CD4-positive, alpha-beta T cell treated with Interleukin-2 at 100 ng/mL for 4 hours (primary cell): ENCODE measurements at places on chromosomes 6 and 20.

- no peak for DNase-seq
Observed at GRCh38 chr6:7389162-7389450, 436 bp downstream of the CAGE1 start.

DNA sequence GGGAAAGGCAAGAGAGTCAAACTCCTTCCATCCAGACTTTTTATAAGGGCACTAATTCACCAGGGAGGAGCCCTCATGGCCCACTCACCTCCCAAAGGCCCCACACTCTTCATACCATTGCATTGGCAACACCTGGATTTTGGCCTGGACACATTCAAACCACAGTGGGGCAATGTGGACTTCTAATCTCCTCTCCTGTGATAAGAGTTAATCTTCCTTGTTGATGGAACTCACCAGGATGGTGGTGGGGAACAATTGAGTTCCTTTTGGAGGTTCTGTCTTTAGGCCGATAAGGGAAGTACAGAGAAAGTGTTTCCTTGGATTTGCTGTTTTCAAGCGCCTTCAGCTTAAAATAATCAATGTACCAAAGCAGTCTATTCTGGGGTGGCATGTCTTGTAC is 268.7 kb downstream of the CD83 start:
- no peak for DNase-seq

GRCh38 chr6:44386929-44387345 is 569 bp upstream of the CDC5L start:
- no peak for DNase-seq

DNA sequence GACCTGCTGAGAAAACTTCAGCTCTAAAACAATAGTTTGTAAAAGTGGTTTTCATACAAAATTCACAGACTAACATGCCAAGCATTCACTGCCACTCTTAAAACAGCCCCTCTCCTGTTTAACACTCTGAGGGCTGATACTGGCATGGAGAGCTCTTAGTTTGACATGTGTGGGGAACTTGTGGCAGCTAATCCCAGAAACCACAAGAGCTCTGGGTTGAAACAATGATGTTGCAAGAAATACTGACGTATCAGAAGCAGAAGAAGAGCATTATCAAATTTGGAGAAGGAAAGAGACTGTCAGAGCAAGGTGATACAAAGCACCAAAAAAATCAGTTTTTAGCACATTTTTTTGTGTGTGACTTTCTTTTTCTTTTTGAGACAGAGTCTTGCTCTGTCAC is 5.1 kb downstream of the BEND3 start:
- DNase-seq, result no peak

GRCh38 chr6:33685411-33686224 is 25.9 kb downstream of the UQCC2 start:
- no peak for DNase-seq

DNA sequence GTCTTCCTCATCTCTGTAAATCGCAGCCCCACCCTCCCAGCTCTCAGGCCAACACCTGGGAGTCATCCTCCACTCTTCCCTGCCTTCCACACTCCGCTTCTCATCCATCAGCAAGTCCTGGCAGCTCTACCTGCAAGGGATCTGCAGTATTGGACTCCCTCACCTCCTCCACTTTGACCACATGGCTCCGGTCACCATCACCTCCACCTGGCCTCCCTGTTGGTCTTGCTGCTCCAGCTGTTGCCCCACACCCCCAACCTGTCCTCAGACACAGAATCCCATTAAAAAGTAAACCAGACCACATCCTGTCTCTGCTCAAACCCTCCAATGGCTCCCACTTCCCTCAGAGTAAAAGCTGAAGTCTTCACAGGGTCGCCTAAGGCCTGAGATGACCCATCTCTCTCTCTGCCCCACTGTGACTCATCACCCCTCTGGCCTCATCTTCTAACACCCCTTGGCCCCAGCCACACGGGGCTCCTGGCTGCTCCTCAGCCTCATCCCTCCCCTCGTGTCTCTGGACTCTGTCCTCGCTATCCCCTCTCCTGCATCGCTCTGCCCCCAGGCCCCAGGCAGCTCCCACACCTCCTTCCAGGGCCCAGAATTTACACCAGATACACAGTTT is 185.1 kb upstream of the SULF2 start:
- DNase-seq, result no peak

- DNase-seq, result no peak
Observed at GRCh38 chr6:1679688-1680068, 70.0 kb downstream of the FOXC1 start.

GRCh38 chr6:73242001-73242400 is 16.7 kb upstream of the KHDC1L start:
- no peak for DNase-seq

DNA sequence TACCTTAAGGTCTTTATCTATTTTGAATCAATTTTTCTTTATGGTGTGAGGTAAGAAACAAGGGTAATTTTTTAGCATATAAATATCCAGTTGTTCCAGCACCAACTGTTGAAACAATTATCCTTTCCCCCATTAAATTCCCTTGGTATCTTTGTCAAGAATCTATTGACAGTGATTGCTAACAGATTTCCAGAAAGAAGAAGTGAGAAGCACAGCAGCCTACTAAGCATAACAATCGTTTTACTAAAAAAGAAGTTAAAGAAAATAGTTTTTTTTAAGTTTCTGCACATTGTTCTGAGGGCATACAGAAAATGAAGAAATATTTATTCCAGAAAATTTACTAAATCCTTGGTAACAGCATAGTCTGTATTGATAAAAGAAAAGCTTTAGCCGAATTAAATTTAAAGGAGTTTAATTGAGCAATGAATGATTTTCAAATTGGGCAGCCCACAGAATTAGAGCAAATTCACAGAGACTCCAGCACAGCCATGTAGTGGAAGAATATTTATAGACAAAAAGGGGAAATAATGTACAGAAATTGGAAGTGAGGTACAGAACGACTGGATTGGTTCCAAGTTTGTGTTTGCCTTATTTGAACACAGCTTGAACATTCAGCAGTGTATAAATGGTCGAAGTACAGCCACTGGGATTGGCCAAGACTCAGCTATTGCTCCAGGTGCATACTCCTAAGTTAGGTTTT is 97.9 kb upstream of the UST start:
- DNase-seq, result no peak

- no peak for DNase-seq
Observed at GRCh38 chr6:122416825-122417224, 17.4 kb downstream of the HSF2 start.

- no peak for DNase-seq
Observed at GRCh38 chr6:10555625-10556309, 34.6 kb downstream of the GCNT2 start.

GRCh38 chr20:58700823-58701222 is 8.2 kb downstream of the NPEPL1 start:
- DNase-seq, result no peak

DNA sequence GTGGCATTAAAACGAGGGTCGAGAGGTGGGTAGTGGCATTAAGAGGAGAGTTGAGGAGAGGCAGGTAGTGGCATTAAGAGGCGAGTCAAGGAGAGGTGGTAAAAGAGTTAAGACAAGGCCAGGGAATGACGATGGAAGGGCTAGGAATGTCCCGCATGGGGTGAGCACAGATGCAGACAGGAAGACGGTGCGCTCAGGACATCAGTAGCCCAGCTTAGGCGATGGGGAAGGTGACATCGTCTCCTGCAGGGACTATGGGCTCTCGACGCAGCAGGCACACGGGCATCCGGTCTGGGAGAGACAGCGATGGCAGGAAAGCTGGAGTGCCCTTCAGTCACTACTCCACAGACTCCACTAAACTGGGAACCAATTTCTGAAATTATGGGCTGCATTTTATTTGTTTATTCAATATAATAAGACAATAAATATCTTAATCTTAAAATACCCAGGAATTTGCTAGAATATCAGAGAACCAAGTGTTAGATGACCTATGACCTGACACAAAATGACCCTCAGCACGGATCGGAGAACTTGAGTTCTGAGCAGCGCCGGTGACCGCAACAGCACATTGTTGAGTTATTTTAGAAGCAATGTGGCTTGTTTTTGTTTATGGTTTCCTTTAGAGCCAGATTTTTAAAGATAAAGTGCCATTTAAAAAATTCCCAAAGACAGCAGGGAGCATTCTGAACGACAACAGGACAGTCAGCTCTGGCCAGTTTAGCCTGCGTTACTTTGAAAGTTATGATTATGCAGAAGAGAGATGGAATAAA is 177.7 kb downstream of the SMOC2 start:
- no peak for DNase-seq

GRCh38 chr6:24394061-24394779 is 8.5 kb upstream of the MRS2 start:
- DNase-seq, result no peak

DNA sequence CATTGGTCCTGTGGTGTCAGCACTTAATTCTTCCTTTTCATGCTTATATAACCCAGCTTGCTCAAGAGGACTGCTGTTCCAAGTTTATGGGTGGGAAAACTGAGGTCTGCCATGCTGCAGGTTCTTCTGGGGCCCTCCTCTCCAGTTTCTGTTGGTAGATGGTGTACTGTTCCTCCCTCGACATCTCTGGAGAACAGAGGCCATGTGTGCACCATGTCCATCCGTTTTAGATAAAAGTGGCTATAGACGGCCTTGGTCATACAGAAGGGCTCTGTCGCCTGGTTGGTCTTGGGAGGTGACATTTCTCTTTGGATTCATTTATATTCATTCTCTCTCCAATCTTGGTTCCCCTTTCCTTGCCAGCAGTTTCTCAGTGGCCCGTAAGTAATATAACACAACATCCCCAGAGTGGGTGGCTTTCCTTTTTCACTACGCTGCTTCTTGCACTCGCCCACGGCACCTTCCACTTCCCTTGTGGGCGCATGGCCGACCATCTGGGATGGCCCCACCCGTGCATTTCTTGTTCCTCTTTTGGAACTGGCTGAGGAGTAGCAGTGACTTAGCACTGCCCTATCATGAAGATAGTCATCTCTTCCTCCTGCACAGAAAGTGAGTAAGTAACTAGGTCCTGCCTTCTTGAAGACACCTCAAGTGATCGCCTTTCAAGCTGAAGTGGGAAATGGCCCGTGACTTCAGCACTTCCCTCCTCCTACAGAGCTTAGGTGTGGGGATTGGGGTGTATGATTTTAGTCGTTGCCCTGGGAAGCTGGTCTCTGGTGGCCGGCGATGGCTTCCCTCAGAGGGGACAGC is 94.2 kb downstream of the RREB1 start:
- peak; percentile 23 for DNase-seq

DNA sequence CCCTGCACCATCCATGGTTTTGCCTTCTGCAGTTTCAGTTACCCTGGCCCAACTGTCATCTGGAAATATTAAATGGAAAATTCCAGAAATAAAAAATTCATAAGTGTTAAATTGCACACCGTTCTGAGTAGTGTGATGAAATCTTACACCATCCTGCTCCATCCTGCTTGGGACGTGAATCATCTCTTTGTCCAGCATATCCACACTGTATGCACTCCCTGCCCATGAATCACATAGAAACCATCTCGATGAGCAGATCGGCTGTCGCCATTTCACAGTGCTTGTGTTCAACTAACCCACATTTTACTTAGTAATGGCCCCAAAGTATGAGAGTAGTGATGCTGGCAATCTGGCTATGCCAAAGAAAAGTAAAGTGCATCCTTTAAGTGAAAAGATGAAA is 105.9 kb upstream of the ID4 start:
- no peak for DNase-seq
